Epithelial cell of prostate (primary cell): ENCODE measurements at places on chromosomes 11 and 22.
A peak's percentile ranks its signal among the peaks of the same experiment; 100 is the strongest.

DNA sequence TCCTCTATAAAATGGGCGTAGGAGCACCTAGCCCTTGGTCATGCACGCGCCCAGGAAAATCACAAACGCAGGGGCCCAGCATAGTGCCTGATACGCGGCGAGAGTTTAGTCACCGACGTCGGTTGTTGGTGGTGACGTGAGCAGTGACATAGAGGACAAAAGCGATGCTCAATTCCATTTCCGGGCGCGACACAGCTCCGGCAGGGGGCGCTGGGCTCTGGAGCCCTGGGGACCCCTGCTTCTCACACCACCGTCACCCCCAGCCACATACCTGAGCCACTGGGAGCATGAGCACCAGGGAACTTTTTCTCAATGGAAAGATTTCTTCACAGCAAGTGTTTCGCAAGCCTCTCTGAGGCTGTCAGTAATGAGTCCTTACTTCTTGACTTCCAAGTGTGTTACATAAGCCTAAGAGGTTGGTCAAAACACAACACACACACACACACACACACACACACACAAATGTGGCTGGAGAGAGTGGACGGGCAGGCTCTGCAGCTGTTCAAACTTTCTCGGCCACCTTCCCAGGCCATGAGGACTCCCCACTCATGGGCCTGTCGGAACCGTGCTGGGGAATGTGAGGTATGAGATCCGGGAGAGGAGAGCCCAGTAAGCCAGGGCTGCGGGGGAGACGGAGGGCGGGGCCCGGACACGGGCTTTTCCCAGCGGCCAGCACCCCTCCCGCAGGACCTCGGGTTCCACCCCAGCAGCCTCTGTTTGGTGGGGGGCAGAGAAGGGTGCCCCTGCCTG is 36.9 kb upstream of the LINC01488 start:
- peak; percentile 73 for DNase-seq

DNA sequence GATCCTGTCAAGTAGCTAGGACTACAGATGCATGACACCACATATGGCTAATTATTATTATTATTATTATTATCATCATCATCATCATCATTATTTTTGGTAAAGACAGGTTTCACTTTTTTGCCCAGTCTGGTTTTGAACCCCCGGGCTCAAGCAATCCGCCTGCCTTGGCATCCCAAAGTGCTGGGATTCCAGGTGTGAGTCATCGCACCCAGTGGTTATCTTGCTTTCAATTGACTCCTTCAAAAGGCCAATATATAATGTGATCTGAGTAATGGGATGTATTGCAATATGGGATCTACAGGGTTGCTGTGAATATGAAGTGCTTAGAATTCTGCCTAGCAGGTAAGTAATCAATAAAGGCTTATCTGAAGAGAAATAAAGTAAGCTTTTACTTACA is 221.2 kb downstream of the SBF2 start:
- no peak for DNase-seq

DNA sequence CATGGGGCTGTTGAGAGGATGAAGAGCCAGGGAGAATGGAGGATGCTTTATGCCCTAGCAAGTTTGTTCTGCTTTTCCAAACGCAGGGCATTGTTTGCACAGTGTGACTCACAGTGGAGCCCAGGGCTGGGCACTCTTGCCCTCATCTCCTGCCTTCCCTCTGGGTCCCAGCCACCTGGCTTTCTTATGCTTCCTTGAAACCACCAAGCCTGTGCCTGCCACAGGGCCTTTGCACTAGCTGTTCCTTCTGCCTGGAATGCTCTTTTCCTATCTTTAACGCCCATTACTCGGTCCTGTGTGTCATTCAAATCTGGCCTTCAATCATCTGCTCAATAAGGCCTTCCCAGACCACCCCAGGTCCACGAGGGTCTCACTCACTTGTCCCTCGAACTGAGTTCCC is 46.9 kb upstream of the RFPL3 start:
- DNase-seq: no peak

- peak; percentile 20 for DNase-seq
These were observed 72.6 kb downstream of the HIPK3 start for GRCh38 chr11:33329705-33330329.

GRCh38 chr11:128551611-128552335 is 35.6 kb downstream of the ETS1 start:
- no peak for DNase-seq

- peak; percentile 82 for DNase-seq
These were observed 65.6 kb downstream of the BTG4 start for GRCh38 chr11:111446404-111447111.

DNA sequence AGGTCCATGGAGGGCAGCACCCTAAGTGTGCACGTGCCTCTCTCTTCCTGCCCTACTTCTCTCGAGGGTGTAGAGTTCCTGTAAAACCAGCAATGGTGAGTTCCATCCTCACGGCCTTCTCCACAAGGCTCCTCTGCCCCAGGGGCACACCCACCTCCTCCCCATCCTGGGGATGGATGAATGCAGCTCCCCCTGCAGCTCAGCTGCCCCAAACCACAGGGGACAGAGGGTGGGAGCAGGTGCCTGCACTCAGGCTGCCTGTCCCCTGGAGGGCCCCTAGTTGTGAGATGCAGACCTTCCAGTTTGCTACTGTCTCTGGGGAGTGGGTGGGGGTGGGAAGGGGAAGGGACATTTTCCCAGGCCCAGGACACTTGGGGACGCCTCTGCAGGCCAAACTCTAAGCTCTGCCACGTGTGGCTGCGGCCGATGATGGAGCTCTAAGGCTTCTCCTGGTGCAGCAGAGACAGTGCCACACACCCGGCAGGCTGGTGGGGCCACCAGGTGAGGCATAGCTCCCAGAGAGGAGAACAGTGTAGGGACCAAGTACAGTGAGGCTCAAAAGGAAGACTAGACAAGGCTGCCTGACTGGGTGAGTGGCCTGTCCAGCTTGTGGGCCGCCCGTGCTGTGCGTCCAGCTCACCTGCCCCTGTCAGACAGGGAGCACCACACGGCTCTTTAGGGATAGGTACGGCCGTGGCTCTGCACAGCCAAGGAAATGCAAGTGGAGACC is 540.9 kb downstream of the TBC1D22A start:
- DNase-seq: no peak

- no peak for DNase-seq
These were observed 647.6 kb downstream of the BRD1 start for GRCh38 chr22:49179886-49180682.

- DNase-seq: no peak
These were observed 52.3 kb downstream of the TST start for GRCh38 chr22:36966851-36967540.

- DNase-seq: no peak
These were observed 195.3 kb upstream of the MTMR2 start for GRCh38 chr11:96119211-96119610.
